ENCODE measurements at places on chromosomes 7 and 10.

GRCh38 chr7:53191836-53192443, 156.5 kb downstream of the POM121L12 start:
- DNase-seq: no peak

GRCh38 chr10:21479570-21480315, 45.7 kb downstream of the SKIDA1 start:
- DNase-seq: no peak

- no peak for DNase-seq
Measured at GRCh38 chr10:132542819-132543218, 5.2 kb downstream of the INPP5A start.

- DNase-seq: no peak
Measured at GRCh38 chr10:83925133-83925532, 214.2 kb upstream of the GHITM start.

GRCh38 chr7:112420236-112420861, 29.9 kb upstream of the IFRD1 start:
- no peak for DNase-seq

DNA sequence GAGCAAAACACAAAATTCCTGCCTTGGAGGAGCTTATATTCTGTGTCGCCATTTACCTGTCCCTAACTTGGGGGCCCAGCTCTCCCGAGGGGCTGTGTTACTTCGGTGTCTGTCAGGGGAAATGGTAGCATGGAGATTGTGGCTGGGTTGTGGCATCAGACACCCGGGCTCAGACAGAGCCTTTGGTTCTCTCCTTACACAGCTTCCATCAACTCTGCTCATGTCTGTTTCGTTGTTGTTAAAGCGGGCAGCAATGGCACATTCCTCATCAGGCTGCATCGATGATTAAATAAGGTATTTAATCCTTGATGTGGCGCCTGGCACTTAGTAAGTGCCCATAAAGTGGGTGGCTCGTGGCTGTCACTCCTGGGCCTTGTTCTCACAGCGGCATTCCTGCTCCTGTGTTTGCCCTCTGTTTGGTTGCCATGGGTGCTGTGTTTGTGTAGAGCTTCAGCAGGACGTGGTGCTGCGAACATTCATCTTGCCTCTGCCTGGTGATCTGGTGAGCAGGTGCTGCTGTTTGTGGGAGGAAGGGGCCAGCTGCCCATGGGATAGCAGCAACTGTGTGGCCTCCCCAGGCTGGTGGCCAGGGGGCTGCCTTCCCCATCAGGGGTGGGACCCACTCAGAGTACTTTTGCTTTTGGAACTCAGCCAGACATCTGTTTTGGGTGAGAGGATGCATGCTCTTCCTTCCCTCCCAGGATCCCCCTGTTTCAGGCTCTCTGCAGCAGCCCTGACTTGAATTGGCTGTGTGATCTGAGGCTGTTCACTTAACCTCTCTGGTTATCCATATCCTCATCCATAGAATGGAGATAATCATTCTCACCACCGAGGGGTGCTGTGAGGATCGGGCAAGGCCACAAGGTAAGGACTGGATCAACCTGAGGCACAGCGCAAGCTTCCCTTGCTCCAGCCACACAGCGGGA, 207.2 kb upstream of the SVIL start:
- DNase-seq: no peak

DNA sequence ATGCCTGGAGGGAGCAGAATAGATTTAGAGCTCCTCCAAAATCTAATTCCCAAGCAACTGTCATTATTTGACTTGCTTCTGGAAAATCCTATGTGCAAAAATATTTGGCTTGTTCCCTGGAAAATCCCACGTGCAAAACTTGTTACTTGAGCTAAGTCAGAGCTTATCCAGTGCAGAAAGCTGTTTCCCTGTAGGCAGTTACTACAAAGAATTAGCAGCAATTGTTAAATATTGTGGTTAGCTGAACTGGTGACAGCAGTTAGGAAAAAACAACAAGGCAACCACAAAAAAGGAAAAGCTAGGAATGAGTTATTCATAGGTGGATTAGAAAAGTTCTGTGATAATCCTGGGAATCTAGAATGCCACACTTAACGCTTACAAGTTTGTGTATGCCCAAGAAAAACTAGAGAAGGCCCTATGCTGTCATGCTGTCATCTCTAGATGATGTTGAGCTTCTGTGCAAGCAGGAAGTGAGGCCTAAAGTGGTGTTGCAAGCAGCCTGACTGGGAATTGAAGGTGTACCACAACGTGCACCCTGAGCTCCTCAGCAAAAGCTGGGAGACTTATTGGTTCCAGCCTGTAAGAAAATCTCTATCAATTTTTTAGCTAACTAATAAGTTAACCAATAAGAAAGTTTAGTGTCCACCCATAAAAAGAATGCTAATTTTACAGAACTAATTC, 738.6 kb upstream of the LRRTM3 start:
- no peak for DNase-seq

DNA sequence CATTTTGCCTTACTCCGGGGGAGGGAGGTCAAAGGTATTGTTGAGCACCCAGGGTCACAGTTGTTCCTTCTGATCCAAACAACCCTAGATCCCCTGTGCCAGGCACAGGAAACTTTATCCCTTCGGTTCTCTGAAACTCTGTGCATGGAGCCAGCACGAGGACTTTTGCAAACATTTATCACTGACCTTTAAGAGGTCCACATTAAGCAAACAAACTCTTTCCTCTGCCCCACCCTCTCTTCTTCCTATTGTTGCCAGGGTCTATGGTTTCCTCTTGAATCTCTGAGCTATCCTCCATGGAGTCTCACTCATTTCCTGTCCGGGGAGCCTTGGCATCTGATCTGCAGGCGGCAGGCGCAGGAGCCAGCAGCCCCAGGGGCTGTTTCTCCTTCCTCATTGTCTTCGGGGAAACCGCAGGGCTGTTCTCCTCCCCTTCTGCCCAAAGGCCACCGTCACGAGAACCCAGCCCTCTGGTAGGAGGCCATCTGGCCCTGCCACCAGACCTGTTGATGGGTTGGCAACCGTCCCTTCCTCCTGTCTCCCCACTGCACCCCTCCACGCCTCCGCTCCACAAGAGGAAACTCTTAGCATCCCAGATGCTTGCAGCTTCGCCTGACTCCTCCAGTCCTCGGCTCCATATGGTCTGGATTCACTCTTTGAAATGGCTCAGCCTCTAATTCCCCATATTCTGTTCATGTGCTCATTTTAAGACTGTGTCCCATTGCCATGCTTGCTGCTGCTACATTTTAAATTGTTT, 327.3 kb upstream of the NRP1 start:
- DNase-seq: no peak

- no peak for DNase-seq
Measured at GRCh38 chr10:52316001-52316400, 1.9 kb downstream of the DKK1 start.

DNA sequence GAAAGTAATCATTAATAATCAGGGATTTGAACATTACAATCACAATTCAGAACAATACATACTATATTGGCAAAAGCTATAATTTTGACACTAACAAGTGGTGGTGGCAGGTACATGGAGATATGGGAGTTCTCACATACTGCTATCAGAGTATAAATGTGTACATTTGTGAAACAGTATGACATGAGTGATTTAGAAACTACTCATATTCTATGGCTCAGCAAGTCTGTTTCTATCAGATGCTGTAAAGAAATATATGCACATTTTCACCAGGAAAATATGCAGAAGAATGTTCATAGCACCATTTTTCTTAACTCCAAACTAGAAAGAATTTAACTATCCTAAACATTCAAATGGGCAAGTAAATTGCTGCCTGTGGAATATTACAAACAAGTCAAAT, 620.0 kb downstream of the SH2D4B start:
- DNase-seq: no peak

DNA sequence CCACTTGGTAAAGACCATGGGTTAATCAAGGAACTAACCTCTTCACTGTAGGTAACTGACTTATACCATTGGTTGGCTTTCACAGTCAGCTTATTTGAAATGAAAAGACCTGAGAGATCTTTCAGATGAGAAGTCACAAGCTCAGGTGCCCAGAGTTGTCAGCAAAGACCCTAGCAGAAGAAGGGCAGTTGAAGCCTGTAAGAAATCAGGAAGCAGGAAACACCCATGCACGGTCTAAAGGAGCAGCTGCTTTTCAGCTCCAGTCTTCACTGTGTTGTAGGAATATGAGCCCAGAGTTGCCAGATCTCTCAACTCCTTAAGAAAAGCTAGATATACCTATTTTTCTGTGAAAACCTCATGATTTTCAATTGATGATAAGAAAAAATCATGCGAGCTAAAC, 130.0 kb downstream of the ARID5B start:
- DNase-seq: no peak

DNA sequence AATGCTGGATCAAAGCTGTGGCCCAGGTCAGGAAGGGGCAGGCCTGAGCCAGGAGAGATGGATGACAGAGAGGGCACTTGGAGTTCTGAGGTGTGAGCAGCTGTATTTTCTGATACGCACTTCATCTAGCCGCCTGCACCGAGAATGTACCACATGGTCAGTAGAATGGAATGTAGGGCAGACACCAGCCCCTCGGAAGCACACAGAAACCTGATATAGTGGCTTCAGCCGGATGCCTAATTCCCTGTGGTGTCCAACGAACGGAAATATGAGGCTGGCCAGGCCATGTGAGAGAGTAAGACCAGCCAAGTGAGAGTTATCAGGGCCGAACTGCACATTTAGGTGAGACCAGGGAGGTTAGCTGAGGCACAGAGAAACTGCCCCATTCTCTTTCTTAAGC, 46.7 kb upstream of the PLCE1 start:
- DNase-seq: no peak

Data from ecto neural progenitor cell (in vitro differentiated cells).